ENCODE measurements at places on chromosomes 6 and 20.

DNA sequence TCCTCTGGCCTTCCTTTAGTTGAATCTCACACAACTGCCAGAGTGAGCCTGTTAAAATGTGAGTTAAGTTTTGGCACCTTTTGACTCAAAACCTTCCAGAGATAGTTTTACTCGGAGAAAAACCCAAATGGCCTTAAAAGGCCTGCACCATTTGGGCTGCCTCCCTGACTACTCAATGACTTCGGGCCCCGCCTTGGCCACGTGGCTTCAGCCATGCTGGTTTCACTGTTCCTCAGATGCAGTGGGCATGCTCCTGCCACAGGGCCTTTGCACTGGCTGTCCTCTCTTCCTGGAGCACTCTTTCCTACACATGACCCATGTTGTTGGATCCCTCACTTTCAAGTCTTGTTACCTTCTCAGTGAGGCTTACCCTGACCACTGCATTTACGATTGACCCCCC is 18.3 kb downstream of the VEGFA start:
- DNase-seq, result no peak

DNA sequence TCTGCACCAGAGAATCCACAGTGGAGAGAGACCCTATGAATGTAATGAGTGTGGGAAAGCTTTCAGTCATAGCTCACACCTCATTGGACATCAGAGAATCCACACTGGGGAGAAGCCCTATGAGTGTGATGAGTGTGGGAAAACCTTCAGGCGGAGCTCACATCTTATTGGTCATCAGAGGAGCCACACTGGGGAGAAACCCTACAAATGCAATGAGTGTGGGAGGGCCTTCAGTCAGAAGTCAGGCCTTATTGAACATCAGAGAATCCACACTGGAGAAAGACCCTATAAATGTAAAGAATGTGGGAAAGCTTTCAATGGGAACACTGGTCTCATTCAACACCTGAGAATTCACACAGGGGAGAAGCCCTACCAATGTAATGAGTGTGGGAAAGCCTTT is 11.9 kb downstream of the ZKSCAN8 start:
- no peak for DNase-seq

GRCh38 chr6:15715060-15715459 is 52.2 kb upstream of the DTNBP1 start:
- DNase-seq, result no peak

DNA sequence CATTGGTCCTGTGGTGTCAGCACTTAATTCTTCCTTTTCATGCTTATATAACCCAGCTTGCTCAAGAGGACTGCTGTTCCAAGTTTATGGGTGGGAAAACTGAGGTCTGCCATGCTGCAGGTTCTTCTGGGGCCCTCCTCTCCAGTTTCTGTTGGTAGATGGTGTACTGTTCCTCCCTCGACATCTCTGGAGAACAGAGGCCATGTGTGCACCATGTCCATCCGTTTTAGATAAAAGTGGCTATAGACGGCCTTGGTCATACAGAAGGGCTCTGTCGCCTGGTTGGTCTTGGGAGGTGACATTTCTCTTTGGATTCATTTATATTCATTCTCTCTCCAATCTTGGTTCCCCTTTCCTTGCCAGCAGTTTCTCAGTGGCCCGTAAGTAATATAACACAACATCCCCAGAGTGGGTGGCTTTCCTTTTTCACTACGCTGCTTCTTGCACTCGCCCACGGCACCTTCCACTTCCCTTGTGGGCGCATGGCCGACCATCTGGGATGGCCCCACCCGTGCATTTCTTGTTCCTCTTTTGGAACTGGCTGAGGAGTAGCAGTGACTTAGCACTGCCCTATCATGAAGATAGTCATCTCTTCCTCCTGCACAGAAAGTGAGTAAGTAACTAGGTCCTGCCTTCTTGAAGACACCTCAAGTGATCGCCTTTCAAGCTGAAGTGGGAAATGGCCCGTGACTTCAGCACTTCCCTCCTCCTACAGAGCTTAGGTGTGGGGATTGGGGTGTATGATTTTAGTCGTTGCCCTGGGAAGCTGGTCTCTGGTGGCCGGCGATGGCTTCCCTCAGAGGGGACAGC is 94.2 kb downstream of the RREB1 start:
- DNase-seq, result peak; percentile 21

- DNase-seq, result no peak
These were observed 433.2 kb downstream of the GRIK2 start for GRCh38 chr6:101826678-101827077.

DNA sequence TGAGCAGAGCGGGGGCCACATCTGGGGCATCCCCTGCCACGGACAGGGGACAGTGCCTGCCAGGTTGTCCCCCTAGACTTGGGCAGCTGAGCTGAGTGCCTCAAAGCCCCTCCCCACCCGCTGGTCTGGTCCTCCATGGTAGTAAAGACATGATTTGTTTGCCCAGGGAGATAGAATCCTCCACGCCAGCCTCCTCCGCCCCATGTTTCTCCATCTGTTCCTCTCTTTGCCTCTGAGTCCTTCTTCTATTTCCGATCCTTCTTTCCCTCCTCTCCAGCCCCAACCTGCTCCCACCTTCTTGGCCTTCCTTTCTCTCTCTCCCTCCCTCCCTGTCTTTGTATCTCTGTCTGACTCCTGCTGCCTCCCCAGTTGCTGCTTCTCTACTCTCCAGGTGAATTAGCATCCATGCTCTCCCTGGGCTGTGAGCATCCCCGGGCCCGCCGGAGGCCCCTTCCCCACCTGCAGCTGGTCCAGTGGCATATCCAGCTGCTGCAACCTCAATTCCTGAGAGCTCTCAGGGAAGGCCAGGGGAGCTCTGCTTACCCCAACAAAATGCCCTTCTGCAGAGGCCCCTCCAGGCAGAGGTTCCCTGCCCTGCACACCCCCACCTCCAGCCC is 45.8 kb downstream of the CPNE5 start:
- DNase-seq, result no peak

GRCh38 chr20:4881006-4881730 is 120.1 kb downstream of the SLC23A2 start:
- DNase-seq, result no peak

GRCh38 chr6:116205281-116205680 is 48.6 kb downstream of the TSPYL4 start:
- DNase-seq, result no peak

GRCh38 chr6:128425856-128426255 is 94.5 kb downstream of the PTPRK start:
- no peak for DNase-seq

DNA sequence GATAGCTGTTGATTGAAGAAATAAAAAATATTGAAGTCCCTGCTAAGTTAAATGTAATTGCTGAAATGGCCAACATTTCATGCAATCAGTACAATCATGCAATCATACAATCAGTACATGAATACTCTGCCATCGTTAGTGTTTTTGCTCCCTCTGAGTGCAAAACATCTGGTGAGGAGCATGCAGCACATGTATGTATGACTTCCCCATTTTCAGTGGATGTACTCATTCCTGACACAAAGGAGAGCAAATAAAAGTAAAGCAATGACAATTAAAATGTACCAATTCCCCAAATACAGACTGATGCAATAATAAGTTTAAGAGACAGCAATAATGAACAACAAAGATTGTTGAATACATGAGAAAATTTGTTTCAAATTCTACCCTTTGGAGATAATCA is 140.7 kb downstream of the PLCB1 start:
- no peak for DNase-seq

GRCh38 chr6:14440215-14440910 is 322.8 kb downstream of the CD83 start:
- no peak for DNase-seq

DNA sequence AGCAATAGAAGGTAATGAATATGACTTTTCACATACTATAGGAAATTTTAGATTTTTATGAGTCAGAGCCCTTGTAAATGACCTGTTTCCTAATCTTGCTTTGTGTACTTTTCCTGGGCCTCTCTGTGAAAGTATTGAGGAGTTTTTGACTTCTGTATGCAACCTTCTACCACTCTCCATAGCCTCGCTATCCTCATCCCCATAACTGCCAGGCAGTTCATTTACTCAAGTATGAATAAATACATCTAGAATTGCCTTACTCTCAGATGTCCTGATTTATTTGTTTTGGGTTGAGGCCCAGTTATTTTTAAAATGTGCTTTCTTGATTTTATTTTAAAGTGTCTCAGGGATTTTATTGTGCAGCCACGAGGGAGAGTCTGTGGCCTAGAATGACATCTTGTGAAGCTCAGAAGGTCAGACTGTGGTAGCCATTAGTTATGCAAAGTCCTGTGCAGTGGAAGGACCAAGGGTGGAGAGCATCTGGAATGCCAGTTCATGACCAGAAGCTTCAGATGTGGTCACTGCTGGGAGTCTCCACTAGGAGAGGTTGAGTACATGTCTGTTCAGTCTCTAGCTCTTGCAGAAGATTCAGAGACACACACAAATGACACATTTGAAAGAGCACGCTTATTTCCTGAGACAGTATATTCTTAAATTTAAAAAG is 346.2 kb upstream of the IMPG1 start:
- DNase-seq, result no peak

DNA sequence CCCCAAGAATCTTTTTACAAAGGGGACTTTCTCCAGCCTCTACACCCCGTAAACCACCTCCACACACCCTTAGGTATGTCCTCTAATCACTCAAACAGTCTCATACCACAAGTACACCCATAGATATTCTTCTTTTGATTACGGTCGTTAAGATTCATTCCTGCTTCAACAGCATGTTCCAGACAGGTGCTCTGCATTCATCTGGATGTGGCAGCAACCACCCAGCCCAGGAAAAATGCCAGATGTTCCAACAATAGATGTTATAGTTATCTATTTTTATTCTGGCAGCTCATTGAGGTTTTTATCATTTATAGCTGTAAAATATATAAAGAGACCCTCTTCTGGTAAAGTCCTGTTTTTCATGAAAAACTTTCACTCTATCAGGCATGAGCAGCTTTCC is 60.7 kb downstream of the SIM1 start:
- DNase-seq, result no peak

Data from CD4-positive, alpha-beta T cell treated with Interleukin-6 at 100 ng/mL for 8 hours (primary cell).